ENCODE measurements at places on chromosomes 4 and X.

DNA sequence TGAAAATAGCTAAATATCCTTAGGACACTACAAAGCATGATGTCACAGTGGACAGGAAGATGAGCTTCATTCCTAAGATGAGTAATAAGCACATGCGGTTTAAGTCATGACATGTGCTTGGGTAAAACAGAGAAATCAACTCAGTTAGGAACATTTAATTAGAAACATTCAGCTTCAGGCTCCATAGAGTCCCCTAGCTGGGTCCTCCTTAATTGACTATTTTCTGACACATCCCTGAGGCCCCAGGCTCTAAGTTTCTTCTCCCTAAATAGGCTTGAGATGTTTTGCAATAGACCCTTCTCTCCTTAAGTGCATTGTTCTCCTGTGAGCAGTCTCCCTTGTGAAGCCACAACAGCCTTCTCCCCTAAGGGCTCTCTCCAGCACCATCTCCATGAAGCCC lies 70.4 kb upstream of the ANXA3 start:
- no peaks in the 10 kb centered on the region for H3K4me1 ChIP-seq
- no peak overlapping the region for H3K4me3 ChIP-seq
- no peak overlapping the region for H3K27ac ChIP-seq
- DNase-seq, result no peak
- no peaks in the 10 kb centered on the region for H3K36me3 ChIP-seq

GRCh38 chrX:15973946-15974345 lies 119.3 kb upstream of the AP1S2 start:
- H3K27me3 ChIP-seq, result no peaks in the 10 kb centered on the region
- no peak overlapping the region for H3K4me3 ChIP-seq
- no peak overlapping the region for H3K27ac ChIP-seq
- no peaks in the 10 kb centered on the region for H3K4me1 ChIP-seq
- no peaks in the 10 kb centered on the region for H3K36me3 ChIP-seq
- no peak for DNase-seq

GRCh38 chrX:150291014-150291413 lies 72.1 kb upstream of the MAMLD1 start:
- H3K36me3 ChIP-seq, result no peaks in the 10 kb centered on the region
- no peaks in the 10 kb centered on the region for H3K4me1 ChIP-seq
- no peak overlapping the region for H3K4me3 ChIP-seq
- no peak overlapping the region for H3K27ac ChIP-seq
- no peak for DNase-seq

GRCh38 chrX:16882702-16883486 lies 12.7 kb upstream of the RBBP7 start:
- H3K36me3 ChIP-seq, result no peaks in the 10 kb centered on the region
- peak overlapping the region; percentile 38 for H3K27ac ChIP-seq
- H3K27me3 ChIP-seq, result no peaks in the 10 kb centered on the region
- DNase-seq, result no peak

- no peak overlapping the region for H3K4me3 ChIP-seq
- DNase-seq, result no peak
- no peaks in the 10 kb centered on the region for H3K27me3 ChIP-seq
- H3K27ac ChIP-seq, result no peak overlapping the region
- H3K36me3 ChIP-seq, result no peaks in the 10 kb centered on the region
Observed at GRCh38 chr4:188029114-188029513, 33.5 kb downstream of the ZFP42 start.

DNA sequence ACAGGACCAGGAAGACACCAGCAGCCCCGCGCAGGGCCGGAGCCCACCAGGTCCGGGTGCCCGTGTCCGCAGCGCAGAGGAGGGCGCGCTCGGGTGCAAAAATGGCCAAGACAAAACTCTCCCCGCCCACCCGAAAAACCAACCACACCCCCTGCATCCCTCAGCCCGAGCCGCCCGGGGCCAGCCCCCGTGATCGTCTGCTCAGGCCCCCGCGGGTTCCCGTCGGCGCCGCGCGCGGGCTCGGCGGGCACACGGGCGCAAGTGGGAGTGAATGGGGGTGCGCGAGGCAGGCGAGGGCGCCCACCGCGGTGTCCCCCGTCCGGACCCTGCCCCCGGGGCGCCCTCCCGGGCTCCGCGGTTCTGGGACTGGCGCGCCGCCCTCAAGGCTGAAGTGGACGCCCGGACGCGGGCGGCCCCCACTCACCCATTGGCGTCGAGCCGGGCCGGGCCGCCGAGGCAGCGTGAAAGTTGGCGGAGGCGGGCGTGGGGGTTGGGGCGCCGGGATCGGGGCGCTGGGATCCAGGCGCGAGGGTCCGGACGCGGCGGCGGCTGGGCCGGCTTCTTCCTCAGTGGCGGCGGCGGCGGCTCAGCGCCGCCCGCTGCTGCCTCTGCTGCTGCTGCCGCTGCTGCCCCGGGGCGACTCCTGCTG lies 393 bp downstream of the SH3KBP1 start:
- DNase-seq, result no peak
- no peaks in the 10 kb centered on the region for H3K4me1 ChIP-seq
- H3K27me3 ChIP-seq, result no peaks in the 10 kb centered on the region
- H3K27ac ChIP-seq, result no peak overlapping the region
- no peaks in the 10 kb centered on the region for H3K36me3 ChIP-seq
- H3K4me3 ChIP-seq, result peak overlapping the region; percentile 79

GRCh38 chr4:40418430-40419230 lies 83.5 kb downstream of the CHRNA9 start:
- H3K4me1 ChIP-seq, result no peaks in the 10 kb centered on the region
- no peak overlapping the region for H3K4me3 ChIP-seq
- DNase-seq, result no peak
- H3K36me3 ChIP-seq, result no peaks in the 10 kb centered on the region

- H3K27me3 ChIP-seq, result no peaks in the 10 kb centered on the region
- no peaks in the 10 kb centered on the region for H3K36me3 ChIP-seq
- DNase-seq, result no peak
- peaks cover 19% of the 10 kb centered on the region for H3K4me1 ChIP-seq
- H3K27ac ChIP-seq, result peak overlapping the region; percentile 65
Observed at GRCh38 chr4:177293208-177294033, 16.3 kb upstream of the NEIL3 start.

DNA sequence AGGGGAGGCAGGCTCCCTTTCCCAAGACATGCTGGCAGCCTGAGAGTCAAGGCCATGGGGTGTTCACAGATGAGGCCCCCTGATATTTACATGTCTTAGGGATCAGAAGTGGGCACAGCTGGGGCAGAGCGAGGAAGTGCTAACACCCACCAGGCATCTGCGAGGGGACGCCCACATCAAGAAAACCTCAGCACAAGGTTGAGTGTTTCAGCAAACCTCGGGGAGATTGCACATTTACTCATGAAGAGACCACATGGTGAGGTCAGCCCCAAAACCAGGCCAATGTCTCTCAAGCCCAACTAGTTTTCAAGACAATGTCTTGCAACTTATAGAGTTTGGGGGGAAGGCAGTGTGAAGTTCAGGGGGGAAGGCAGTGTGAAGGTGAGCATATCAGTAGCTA lies 55.2 kb downstream of the CLNK start:
- no peaks in the 10 kb centered on the region for H3K4me1 ChIP-seq
- H3K27me3 ChIP-seq, result no peaks in the 10 kb centered on the region

GRCh38 chrX:115589419-115589818 lies 28.4 kb downstream of the PLS3 start:
- H3K27ac ChIP-seq, result peak overlapping the region; percentile 79
- H3K4me1 ChIP-seq, result no peaks in the 10 kb centered on the region
- no peak for DNase-seq

DNA sequence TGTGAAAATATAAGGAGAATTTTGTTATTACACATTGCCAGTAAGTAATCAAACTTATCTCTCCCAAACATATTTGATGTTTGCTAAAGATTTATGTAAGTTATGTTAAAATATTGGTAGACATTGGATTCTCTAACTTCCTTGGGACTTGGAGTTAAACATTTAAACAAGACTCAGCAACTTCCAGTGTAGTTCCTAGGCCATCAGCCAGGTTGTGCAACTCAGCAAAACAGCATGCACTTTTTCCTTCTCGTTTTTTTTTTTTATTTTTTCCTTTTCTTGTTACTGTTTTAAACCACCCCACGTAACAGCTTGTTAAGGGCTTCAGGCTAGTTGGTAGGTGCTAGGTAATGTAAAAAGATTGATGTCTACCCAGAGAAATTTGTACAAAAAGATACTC lies 510.4 kb downstream of the ANKRD50 start:
- peaks cover 27% of the 10 kb centered on the region for H3K4me1 ChIP-seq
- no peak for DNase-seq
- no peak overlapping the region for H3K4me3 ChIP-seq
- H3K27me3 ChIP-seq, result no peaks in the 10 kb centered on the region

DNA sequence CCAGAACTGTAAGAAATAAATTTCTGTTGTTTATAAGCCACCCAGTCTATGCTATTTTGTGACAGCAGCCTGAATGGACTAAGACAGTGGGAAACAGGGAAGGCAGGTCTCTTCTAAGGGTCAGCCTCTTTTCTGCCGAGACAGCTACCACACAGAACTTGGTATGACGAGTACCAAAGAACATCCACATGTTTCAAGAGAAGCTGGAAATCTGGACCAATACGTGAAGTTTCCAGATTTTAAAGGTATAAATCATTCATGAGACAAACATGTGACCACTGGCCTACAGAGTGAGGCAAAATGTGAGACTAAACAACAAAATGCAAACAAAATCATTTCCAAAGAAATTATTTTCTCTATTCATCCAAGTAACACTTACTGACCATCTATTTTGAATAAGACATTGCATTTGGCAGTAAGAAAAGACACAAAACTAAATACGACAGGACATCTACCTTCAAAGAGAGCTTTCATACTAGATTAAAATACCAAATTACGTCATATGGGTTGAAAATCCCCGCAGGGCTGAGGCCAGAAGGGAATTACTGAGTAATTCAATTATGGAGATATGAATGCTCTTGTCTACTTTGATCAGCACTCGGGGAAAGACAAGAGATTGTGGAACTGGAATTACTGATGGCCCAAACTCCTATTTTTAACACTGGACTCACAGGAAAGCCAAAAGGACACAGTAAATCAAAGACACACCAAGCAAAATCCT lies 7.2 kb downstream of the SCARB2 start:
- peaks cover 70% of the 10 kb centered on the region for H3K4me1 ChIP-seq
- peak overlapping the region; percentile 15 for H3K27ac ChIP-seq
- peak overlapping the region; percentile 13 for H3K4me3 ChIP-seq
- no peaks in the 10 kb centered on the region for H3K27me3 ChIP-seq
- H3K36me3 ChIP-seq, result no peaks in the 10 kb centered on the region

DNA sequence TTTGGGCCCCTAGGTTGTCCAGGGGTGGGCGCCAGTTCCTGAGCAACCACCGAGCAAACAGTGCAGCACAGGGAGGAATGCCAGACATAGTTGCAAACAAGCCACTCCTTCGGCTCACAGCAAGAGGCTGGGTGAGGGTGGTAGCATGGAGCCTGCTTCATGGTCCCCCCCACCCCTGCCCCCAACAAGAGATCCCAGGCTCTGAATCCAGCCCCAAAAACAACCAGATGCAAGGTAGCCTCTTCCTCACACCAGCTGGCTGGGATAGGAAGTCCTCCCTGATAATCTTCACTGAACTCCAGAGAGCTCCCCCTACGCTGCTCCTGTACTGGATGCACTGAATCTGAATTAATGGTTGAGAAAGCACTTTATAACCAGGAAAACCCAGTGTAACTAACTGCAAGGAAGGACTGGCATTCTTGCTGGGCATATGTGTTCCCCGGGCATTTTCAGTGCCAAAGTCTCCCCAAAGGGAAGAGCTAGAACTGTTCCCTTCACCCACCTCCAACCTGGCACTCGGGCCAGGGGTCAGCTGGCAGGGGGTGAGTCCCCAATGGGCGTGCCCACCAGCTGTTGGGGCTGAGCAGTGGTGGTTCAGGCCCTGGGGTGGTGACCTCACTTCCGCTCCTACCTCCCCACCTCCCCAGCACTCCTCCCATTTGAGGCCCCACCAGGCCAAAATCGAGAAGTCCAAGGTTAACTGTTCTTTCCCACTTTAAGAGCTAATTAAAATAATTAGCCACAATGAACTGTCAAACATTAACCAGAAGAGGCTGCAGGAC lies 1.5 kb downstream of the ELF4 start:
- H3K27ac ChIP-seq, result peak overlapping the region; percentile 88
- no peaks in the 10 kb centered on the region for H3K4me1 ChIP-seq
- H3K27me3 ChIP-seq, result no peaks in the 10 kb centered on the region

DNA sequence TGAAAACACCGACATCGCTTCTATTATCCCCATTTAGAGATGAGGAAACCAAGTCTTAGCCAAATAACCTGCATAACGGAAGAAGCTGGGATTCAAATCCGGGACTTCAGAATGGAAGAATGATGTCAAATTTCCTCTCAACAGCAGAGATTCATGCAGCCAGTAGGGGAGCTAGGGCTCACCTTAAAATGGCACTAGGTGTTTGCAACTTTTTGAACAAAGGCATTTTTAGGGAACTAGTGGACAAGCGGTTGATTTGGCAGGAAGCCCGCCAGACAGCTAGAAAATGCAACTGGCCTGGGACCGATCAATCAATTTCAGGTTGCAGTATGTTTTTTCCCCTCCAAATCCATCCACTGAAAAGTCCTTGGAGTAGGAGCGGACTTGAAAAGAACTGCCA lies 224.2 kb downstream of the PTTG2 start:
- H3K27ac ChIP-seq, result no peak overlapping the region
- no peaks in the 10 kb centered on the region for H3K36me3 ChIP-seq
- H3K4me1 ChIP-seq, result peaks cover 24% of the 10 kb centered on the region
- H3K27me3 ChIP-seq, result no peaks in the 10 kb centered on the region
- no peak for DNase-seq

- H3K36me3 ChIP-seq, result no peaks in the 10 kb centered on the region
- no peak overlapping the region for H3K27ac ChIP-seq
- no peaks in the 10 kb centered on the region for H3K4me1 ChIP-seq
- no peak for DNase-seq
- H3K4me3 ChIP-seq, result no peak overlapping the region
Observed at GRCh38 chrX:14775416-14775815, 97.5 kb downstream of the FANCB start.

Data from thoracic aorta (tissue), 2 donors.